ENCODE measurements at places on chromosomes 4 and X.

GRCh38 chr4:11286533-11286932 is 142.2 kb downstream of the HS3ST1 start:
- no peak for DNase-seq

DNA sequence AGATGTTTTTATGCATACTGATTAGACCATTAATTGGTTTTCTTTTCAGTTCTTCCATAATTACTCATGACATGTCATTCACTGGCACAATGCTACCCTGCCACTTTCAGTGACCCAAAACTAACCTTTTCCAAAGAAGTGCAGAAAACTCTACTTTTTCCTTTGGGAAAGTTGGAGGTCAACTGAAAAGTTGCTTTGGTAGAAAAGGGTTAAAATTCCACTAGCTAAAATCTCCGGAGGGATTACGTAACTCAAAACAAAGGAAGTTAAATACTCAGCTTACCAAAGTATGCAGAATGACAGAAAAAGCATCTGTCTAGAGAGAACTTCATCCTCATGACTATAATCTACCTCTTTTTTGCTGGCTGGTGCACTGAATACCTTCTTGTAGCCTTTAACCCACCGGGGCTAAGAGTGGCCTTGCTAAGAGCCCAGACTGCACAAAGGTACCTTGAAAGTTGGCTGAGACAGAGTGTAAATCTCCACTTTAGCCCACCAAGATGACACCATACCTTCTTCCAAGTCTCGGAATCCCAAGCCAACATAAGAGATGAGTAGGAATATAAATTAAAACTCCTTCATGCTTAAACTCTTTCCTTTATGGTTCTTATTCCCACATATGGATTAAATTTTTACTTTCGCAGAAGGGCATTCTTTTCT is 1099.5 kb upstream of the INTU start:
- DNase-seq: peak; percentile 12

- DNase-seq: no peak
These were observed 515.9 kb upstream of the NDST4 start for GRCh38 chr4:115629270-115629669.

DNA sequence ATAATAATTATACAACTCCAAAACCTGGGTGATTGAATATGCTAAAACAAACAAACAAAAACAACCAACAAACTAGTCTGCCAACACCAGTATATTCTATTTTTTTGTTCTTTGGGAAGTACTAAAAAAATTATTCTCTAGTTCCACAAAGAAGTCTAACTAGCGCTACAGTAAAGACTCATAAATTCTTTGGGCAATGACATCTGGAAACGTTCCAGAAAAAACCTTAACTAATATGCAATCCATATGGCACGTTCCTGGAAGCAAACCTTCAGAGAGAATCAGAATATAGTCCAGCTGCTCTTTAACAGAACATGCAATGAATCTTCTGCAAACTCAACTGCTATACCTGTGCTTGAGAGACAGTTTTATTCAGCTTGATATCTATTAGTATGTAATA is 500.1 kb downstream of the TRAM1L1 start:
- no peak for DNase-seq

GRCh38 chrX:136273986-136274385 is 22.8 kb upstream of the MAP7D3 start:
- DNase-seq: no peak

DNA sequence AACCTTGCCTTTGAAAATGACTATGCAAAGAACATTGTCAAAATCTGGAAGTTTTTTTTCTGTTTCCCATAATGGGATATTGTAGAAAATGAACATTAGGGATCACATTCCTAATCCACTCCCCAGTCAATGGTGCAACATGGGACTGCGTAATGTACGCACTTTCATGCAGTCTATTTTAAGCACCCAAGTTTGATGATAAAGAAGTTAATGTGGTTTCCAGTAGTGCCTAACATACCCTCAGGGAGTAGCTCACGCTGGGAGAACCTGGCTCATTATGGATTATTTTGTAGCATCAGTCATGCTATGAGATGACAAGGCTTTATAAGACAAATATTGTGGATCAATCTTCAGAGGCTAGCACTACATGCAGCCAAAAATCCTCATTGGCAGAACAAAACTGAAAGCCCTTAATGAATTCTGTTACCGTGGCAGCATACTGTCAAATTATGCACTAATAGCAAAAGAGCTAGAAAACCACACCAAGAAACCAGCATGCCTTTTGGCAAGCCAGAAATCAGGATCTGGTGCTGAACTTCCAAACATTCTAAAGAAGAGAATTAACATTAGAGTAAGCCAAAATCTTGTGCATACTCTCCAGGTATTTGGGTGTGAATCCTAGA is 1392.8 kb upstream of the TENM3 start:
- DNase-seq: no peak

DNA sequence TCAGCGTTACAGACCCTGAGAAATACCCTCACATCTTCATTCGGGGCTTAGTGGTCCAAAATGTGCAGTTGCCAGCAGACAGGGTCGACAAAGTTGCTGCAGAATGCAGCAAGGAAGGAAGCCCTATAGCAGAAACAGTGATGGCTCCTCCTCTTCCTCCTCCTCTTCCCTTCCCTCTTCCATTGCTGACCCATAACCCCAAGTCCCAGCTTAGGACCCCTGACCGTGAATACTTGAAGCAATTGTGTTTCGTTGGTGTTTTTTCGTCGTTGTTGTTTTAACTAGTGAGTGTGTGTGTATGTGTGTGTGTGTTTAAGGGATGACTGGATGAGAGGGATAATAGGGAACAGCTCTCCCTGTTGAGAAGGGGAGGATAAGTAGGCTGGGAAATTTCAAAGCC is 69.5 kb downstream of the SLAIN2 start:
- DNase-seq: no peak

- DNase-seq: no peak
These were observed 60.4 kb downstream of the CD40LG start for GRCh38 chrX:136708348-136708747.

DNA sequence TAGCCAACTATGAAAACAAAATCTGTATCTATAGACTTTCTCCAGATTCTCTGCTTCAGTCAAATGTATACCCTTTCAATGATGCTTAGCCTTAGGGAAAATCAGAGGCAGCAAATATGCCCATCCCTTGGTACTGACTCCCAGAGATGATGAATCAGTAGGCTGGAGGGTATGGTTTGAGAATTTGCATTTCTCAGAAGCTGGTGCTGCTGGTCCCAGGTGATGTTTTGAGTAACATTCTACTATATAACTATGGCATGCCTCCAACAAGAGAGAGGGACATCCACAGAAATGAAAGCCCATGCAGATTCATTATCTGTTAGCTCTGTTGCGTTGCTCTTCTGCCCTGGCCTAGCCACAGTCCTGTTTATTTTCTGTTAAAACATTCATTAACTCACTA is 13.6 kb downstream of the TNIP3 start:
- no peak for DNase-seq
